Hepatic stellate cell (primary cell): ENCODE measurements at places on chromosomes 13 and 19.

GRCh38 chr13:113178070-113178895, 19.8 kb downstream of the PROZ start:
- peak; percentile 95 for DNase-seq

GRCh38 chr13:24680258-24680920, at the start of gene ATP12A:
Gene ATP12A, plus strand, starts transcription at chr13:24680408. Its CDS starts 336 bp downstream, at chr13:24680744.
- DNase-seq, result no peak

DNA sequence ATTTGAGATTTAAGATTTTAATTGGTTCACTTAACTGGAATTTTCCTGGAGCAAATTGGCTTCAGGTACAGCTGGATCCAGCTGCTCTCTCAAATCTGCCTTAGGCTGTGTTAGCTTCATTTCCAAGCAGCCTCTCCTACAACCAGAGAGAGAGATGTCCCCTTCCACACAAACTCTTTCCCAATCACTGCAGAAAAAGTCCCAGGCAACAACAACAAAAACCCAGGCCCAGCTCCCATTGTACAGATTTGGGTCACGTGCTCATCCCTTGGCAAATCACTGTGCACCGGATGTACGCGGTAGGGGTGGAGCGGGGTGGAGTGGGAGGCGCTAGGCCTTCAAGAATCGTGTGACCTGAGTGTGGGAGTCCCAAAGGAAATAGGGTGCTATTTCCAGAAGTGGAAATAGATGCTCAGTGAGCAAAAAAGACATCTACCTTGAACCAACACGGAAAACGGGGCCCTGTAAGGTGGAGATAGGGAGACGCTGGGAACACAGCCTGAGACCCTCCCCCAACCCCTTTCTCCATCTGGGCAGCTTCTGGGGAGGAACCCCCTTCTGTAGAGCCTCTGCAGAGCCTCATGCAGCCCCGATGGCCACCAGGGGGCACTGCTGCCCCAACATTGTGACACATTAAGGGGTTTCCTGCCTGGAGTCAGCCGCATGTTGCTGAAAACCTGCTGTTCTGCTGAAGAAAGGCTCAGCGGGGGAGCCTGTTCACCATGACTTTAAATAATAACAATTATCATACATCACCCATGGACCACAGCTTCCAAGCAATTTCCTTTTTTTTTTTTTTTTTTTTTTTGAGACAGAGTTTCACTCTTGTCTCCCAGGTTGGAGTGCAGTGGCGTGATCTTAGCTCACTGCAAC, 25.4 kb downstream of the HPN start:
- peak; percentile 87 for DNase-seq

- DNase-seq, result no peak
Measured at GRCh38 chr13:75764926-75765310, 128.8 kb downstream of the LMO7 start.

DNA sequence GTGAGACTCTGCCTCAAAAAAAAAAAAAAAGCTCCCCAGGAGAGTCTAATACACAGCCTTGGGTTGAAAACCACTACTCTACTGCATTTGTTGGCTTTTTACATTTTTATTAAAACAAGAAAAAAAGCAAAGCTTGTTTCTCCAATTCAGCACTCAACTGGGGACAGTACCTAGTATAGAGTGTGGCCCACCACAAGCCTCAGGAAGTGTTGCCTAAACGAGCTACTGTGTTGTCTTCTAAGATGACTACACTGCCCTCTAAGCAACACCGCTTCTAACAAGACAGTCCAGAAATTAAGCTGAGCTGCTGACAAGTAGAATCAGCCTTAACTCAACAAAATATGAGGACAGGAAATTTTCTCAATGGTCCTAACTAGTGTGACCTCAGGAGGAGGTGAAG, 522.2 kb downstream of the FGF9 start:
- DNase-seq, result no peak

DNA sequence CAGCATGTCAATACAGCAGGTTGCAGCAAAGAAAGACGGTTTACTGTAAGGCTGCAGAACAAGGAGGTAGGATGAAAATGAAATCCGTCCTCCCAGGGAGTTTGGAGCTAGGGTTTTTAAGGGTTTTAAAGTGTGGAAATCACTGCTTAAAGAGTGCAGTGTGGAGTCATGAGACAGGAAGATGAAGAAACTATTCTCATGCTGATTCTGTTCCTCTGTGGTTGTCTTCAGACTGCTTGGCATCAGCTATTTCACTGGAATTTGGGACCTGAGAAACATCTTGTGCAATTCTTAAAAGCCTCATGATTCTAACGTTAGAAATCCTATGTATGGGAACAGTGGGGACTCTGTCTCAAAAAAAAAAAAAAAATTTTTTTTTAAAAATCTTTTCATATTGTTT, 11.4 kb downstream of the ZNF331 start:
- DNase-seq, result no peak

DNA sequence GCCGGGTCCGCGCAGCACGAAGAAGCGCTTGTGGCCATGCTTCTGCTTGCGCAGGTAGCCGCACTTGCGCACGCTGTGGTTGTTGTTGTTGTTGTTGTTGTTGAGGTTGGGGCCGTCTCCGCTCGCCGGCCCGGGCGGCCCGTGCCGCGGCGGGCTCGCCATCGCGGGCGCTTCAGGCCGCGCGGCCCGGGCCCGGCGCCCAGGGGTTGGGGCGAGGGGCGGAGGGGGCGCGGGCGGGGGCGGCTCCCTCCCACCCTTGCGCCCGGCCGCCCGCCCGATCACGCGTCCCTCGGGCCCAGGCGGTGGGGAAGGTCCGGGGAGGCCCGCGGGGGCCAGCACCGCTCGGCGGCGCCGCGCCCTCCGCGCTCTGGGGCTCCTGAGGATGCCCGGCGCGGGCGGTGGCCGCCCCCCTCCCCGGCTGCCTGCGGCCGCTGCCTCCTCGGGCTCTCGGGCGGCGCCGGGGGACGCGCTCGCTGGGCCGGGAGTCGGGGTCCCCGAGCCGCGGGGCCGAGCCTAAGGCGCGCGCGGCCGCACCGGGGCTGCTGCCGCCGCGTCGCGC, 412 bp downstream of the IRS2 start:
- DNase-seq, result peak; percentile 42

GRCh38 chr13:88112526-88112925, 441.4 kb downstream of the SLITRK5 start:
- no peak for DNase-seq

DNA sequence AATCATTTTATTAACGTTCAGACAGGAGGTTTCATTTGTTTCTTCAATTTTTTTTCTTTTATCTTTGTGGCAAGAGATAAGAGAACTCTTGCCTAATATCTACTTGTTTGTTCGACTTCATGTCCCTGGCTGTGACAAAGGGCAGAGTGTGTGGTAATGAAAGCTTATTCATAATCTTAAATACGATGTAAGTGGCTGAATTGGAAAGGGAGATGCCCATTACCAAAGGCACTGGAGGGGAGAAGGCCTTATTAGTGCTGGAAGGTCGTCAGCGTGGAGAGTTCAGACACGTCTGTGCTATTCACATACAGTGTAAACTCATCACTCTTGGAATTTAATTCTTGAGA, 54.0 kb downstream of the RFC3 start:
- no peak for DNase-seq

DNA sequence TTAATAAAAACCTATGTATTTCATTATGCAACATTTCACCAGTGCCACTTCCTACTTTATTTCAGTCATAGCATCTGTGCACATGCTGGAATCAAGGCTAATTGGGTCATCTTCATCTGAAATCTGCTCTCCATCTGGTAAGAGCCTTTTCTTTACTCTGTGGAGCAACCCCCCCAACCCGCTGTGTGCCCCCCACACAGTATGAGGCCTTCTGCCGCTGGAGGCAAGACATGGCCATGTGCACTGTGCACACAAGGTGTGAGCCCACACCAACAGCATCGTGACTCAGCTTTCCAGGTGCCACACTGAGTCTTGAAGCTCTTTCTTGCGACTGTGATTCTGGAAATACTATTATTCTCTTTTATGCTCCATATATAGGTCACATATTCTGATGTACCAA, 471.0 kb downstream of the TBC1D4 start:
- no peak for DNase-seq

DNA sequence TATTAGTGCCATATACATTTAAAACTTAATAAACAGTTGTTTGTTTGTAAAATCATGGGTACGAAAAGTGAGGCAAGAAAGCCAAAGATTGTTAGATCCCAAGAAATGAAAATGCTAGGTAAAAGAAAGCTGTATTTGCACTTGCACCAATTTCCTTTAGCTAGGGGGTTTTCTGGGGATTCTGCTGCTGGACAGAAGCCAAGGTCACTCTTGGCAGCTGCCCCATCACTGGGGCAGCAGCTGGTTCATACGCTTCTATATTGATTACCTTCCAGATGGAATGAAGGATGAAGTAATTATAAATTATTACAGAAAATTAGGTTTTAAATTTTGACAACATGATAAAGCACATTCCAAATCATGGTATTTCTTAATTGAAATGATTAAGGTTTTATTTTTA, 127.4 kb downstream of the SLITRK5 start:
- no peak for DNase-seq

- peak; percentile 83 for DNase-seq
Measured at GRCh38 chr19:10580979-10581631, 6.0 kb downstream of the AP1M2 start.

- no peak for DNase-seq
Measured at GRCh38 chr19:17170538-17171297, 44.4 kb upstream of the USE1 start.

GRCh38 chr19:2469102-2469914, 6.6 kb upstream of the GADD45B start:
- DNase-seq, result peak; percentile 81

DNA sequence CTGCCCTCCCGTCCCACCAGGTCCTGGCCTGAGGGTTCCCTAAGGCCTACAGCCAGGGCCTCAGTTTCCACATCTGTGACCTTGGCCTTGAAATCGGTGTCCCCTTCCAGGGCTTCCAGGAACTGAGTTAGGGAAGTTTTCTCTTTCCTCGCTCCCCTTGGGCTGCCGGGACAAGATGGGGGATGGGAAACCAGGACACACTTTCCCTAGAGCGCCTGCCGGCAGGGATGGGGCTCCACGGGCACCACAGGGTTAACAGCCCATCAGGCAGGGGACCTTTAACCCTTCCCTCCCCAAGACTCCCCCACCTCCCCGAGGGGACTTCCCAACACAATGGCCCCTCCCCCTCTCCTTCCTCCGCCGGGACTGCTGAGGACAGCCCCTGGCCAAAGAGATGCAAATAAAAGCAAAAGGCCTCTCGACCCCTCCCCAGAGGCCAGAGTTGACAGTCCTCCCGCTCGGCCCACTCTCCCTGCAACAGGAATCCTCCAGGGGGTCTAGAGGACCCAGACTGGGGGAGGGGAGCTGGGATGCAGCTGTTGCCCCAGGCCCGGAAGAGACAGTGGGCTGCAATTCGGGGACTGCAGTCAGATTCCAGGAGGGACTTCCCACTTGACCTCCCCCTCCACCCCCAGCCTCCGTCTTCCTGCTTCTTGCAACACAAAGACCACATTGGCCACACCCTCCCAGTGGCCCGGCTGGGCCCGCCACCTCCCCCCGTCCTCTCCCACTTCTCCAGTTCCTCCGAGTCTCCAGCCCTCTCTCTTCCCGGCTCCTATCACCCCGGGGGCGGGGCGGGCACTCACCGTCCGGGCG, 3.4 kb downstream of the BBC3 start:
- peak; percentile 95 for DNase-seq

- DNase-seq, result no peak
Measured at GRCh38 chr13:50518781-50519201, 324.7 kb downstream of the DLEU7 start.

- DNase-seq, result no peak
Measured at GRCh38 chr19:19304186-19304965, 15.9 kb downstream of the SUGP1 start.

- peak; percentile 50 for DNase-seq
Measured at GRCh38 chr13:36297366-36298338, at the start of gene CCDC169. Gene CCDC169, minus strand, starts transcription at chr13:36297814. Its CDS starts 95 bp downstream, at chr13:36297719.

- no peak for DNase-seq
Measured at GRCh38 chr19:36150586-36150985, 1.7 kb downstream of the COX7A1 start.

DNA sequence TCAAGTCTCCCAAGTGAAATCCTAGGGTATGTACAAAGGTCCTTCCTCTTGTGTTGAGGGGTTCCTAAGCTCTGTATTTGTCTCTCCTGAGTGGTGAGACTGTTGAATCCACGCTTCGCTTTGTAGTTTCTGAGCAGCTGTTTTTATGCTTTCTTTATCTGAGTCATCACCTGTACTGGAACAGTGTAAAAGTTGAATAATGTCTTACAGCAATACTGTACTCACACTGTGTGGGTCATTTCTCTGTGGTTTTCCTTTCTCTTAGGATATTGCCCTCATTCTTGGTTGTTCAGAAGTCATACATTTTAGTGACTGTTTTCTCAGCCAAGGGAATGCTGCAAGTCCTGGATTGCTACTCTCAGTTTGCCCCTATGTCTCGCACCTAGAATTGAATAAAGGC, 1596.6 kb downstream of the SLITRK5 start:
- DNase-seq, result no peak

DNA sequence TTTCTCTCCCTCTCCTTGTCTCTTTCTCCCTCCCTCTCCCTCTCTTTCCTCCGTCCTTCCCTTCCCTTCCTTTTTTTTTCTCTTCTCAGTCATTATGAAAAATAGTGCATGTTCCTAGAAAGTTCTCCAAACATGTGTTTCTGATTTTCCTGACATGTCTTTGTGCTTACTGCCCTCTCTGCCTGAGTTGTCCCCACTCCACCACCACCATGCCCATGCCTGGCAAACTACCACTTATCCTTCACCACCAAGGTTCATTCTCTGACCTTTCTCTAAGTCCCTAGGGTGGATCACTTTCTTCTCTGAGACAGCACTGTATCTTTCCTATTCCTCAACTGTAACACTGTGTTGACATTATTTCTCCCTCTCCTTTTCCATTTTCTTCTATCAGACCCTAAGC, 98.2 kb downstream of the LACC1 start:
- no peak for DNase-seq

- no peak for DNase-seq
Measured at GRCh38 chr19:38073841-38074685, 150.0 kb downstream of the DPF1 start.

DNA sequence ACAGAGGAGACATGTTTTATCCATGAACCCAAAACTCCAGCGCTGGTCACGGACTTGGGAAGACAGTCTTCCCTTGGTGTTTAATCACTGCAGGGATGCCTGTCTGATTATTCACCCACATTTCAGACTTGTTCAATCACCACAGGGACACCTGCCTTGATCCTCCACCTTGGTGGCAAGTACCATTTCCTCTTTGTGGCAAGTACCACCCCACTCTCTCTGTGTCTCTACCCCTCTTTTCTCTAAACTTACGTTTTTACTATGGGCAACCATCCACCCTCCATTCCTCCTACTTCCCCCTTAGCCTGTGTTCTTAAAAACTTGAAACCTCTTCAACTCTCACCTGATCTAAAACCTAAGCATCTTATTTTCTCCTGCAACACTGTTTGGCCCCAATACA, 16.8 kb downstream of the ZNF83 start:
- no peak for DNase-seq
